Activated CD8-positive, alpha-beta T cell treated with anti-CD3 and anti-CD28 coated beads, Interleukin-2, amount 10 ng/mL, durations not matched to agents 7 days and 5 days (primary cell): ENCODE measurements at places on chromosomes 7 and 10.

- H3K27me3 ChIP-seq = no peaks in the 10 kb centered on the region
- H3K27ac ChIP-seq = no peak overlapping the region
- H3K36me3 ChIP-seq = no peaks in the 10 kb centered on the region
- no peak for DNase-seq
- no peaks in the 10 kb centered on the region for H3K4me1 ChIP-seq
These were observed 51.4 kb downstream of the CHRM2 start for GRCh38 chr7:136919820-136920219.

GRCh38 chr10:99484626-99485581 is 47.8 kb upstream of the NKX2-3 start:
- no peaks in the 10 kb centered on the region for H3K4me1 ChIP-seq
- DNase-seq = no peak
- H3K27ac ChIP-seq = no peak overlapping the region

DNA sequence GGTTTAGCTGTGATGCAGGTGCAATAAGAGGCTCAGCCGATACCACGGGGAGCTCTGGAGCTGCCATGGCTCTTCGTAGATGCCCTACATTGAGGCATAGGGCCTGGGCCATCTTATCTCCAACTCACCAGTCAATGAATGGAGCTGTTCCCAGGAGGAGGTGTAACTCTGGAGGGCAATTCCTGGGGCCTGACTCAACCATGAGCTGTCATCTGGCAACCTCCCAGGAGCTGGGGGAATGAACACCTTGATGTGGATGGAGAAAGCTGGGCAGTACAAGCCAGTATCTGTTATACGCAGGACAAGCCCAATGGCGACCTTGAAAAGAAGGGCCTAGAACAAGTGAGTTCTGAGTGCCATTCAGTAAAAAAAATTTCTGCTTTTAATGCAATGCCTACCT is 224.0 kb upstream of the PLXDC2 start:
- H3K4me3 ChIP-seq = no peak overlapping the region
- H3K36me3 ChIP-seq = no peaks in the 10 kb centered on the region
- H3K4me1 ChIP-seq = no peaks in the 10 kb centered on the region
- no peaks in the 10 kb centered on the region for H3K27me3 ChIP-seq

DNA sequence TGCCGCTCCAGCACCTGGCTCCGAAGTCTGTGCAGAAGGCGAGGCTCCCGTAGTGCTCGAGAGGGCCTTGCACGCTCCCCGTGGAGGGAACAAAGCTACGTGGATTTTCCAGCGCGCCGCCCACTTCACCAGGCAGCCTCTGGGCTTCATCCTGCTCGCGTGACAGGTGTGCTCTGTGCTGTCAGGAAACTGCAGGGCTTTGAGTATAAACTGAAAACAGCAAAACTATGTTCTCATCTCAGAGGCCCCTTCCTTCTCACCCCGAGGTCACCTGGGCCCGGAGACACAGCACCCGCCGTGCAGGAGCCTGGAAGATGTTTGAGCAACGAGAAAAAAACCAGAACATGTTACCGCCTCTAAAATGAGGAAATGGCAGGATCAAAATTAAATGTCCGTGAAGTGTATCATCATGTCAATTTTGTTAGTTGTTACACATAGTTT is 17.6 kb upstream of the GPR146 start:
- peaks cover 23% of the 10 kb centered on the region for H3K4me1 ChIP-seq
- H3K36me3 ChIP-seq = peaks cover 14% of the 10 kb centered on the region
- no peaks in the 10 kb centered on the region for H3K27me3 ChIP-seq
- H3K4me3 ChIP-seq = peak overlapping the region; percentile 72
- H3K27ac ChIP-seq = peak overlapping the region; percentile 47

DNA sequence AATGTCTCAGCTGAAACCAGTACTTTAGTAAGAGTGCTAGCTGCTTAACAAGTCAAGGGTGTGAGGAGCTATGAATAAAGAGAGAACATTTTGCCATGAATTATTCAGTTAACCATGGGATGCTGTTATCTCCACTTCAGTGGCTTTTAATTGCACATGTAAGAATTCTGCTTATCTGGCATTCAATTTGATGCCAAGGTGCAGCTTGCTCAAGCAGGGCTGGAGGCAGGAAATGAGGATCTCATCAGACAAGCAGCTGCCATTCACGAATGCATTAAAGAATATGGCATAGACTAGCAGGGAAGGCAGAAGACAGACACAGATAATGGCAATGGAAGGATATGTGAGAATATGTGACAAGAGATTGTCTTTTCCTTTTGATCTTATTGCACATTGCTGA is 697.8 kb downstream of the NRG3 start:
- H3K4me1 ChIP-seq = no peaks in the 10 kb centered on the region
- H3K36me3 ChIP-seq = no peaks in the 10 kb centered on the region
- H3K27me3 ChIP-seq = no peaks in the 10 kb centered on the region
- DNase-seq = no peak

- H3K4me3 ChIP-seq = no peak overlapping the region
- DNase-seq = peak; percentile 56
- no peak overlapping the region for H3K27ac ChIP-seq
- no peaks in the 10 kb centered on the region for H3K36me3 ChIP-seq
- peaks cover 52% of the 10 kb centered on the region for H3K27me3 ChIP-seq
These were observed 10.8 kb downstream of the NEURL1 start for GRCh38 chr10:103504181-103504783.
